ENCODE measurements at places on chromosomes 3 and 15.

GRCh38 chr3:124833710-124834332 is 53.3 kb downstream of the ITGB5 start:
- no peak for DNase-seq

- DNase-seq, result no peak
These were observed 85.3 kb upstream of the RORA start for GRCh38 chr15:61314427-61314826.

GRCh38 chr3:10021856-10022775 is 4.1 kb upstream of the FANCD2 start:
- DNase-seq, result no peak

- peak; percentile 3 for DNase-seq
These were observed 756.8 kb upstream of the LMCD1 start for GRCh38 chr3:7744850-7745249.

DNA sequence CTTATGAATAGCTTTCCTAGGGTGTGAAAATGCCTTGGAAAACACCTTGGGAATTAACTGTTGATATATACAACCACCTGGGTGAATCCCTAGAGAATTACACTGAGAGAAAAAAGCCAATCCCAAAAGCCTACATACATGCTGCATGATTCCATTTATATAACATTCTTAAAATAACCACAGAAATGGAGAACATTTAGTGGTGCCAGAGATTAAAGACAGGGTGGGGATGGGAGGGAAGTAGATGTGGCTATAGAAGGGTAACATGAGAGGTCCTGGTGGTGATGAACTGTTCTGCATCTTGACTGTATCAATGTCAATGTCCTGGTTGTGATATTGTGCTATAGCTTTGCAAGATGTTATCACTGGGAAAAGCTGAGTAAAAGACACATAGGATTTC is 291.0 kb downstream of the CLSTN2 start:
- no peak for DNase-seq

GRCh38 chr3:149536429-149536828 is 61.9 kb downstream of the TM4SF4 start:
- DNase-seq, result peak; percentile 55

Measured in SJCRH30 (cell line).